ENCODE measurements at places on chromosomes 11 and 22. TPM values are rescaled to one million over a fixed set of nuclear protein-coding genes. Genes with fewer than 3 reads are reported as not detected.

Gene OR52J3
- not detected for total RNA-seq

GRCh38 chr11:68749229-68750123, 1.8 kb downstream of the TESMIN start:
- H3K27me3 ChIP-seq, result no peaks in the 10 kb centered on the region
- H3K4me3 ChIP-seq, result peak overlapping the region; percentile 25
- peaks cover 9% of the 10 kb centered on the region for H3K4me1 ChIP-seq
- H3K27ac ChIP-seq, result no peak overlapping the region

DNA sequence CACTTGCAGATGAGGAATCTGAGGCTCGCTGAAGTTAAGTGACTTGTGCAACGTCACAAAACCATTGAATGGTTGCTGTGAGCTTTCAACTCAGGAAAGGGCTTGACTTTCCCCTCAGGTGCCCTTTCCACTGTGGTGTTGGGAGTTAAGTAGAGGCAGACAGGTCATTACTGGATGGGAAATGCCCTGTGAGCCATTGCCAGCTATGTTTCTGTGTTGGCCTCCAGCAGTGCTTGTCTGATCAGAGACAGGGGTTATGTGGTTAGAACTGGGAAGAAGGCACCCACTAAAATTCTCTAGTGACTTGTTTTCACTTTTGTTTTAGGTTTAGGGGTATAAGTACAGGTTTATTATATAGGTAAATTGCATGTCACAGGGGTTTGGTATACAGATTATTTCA, 96.6 kb downstream of the FDX1 start:
- DNase-seq, result no peak
- H3K4me1 ChIP-seq, result no peaks in the 10 kb centered on the region
- H3K36me3 ChIP-seq, result no peaks in the 10 kb centered on the region
- no peaks in the 10 kb centered on the region for H3K27me3 ChIP-seq
- H3K4me3 ChIP-seq, result no peak overlapping the region

GRCh38 chr22:37330200-37331033, 48.1 kb downstream of the CYTH4 start:
- peaks cover 50% of the 10 kb centered on the region for H3K27me3 ChIP-seq
- H3K4me3 ChIP-seq, result no peak overlapping the region
- H3K27ac ChIP-seq, result no peak overlapping the region
- H3K4me1 ChIP-seq, result peaks cover 12% of the 10 kb centered on the region
- DNase-seq, result peak; percentile 65
- no peaks in the 10 kb centered on the region for H3K36me3 ChIP-seq

- H3K36me3 ChIP-seq, result no peaks in the 10 kb centered on the region
- H3K27me3 ChIP-seq, result peaks cover 17% of the 10 kb centered on the region
- H3K27ac ChIP-seq, result no peak overlapping the region
- DNase-seq, result no peak
Measured at GRCh38 chr11:12842933-12843636, 166.0 kb upstream of the RASSF10 start.

GRCh38 chr11:9094420-9094819, 3.0 kb upstream of the SCUBE2 start:
- peaks cover 44% of the 10 kb centered on the region for H3K27me3 ChIP-seq
- H3K36me3 ChIP-seq, result no peaks in the 10 kb centered on the region
- peaks cover 2% of the 10 kb centered on the region for H3K4me1 ChIP-seq
- H3K4me3 ChIP-seq, result no peak overlapping the region
- no peak for DNase-seq
- H3K27ac ChIP-seq, result no peak overlapping the region

- H3K36me3 ChIP-seq, result no peaks in the 10 kb centered on the region
- H3K27me3 ChIP-seq, result peaks cover 18% of the 10 kb centered on the region
- no peak overlapping the region for H3K4me3 ChIP-seq
- H3K27ac ChIP-seq, result no peak overlapping the region
- peaks cover 2% of the 10 kb centered on the region for H3K4me1 ChIP-seq
Measured at GRCh38 chr11:1668911-1669473, 28.0 kb upstream of the KRTAP5-6 start.

Measured in activated naive CD4-positive, alpha-beta T cell treated with anti-CD3 and anti-CD28 coated beads for 36 hours (primary cell).